ENCODE measurements at places on chromosomes 6 and 20.

- peak; percentile 92 for DNase-seq
Measured at GRCh38 chr20:56554869-56555268, 21.8 kb downstream of the FAM209B start.

DNA sequence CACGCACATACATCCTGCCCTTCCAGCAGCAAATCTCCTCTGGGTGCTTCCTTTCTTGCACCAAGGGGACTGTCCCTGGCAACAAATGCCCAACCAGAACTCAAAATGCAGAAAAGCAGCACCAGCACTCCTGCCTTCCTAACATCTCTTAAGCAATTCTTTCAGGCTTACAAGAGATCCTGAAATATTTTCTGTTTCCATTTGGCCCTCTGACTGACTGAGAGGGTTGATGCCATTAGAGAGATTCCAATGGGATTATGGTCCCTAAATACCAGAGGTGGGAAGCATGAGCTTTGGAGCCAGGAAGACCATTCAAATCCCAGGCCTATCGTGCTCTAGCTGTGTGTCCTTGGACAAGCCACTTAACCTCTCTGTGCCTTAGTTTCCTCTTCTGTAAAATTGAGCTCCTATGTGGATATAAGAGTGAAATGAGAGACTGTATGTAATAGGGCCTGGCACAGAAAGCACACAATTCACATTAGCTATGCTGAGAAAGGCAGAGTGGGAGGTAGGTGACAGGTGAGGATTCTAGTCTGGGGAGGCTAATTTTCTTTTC, 56.8 kb downstream of the PRDM1 start:
- peak; percentile 42 for DNase-seq

- peak; percentile 30 for DNase-seq
Measured at GRCh38 chr6:10719296-10719963, 3.4 kb upstream of the TMEM14C start.

GRCh38 chr6:131838051-131838450, 30.2 kb downstream of the ENPP1 start:
- DNase-seq, result no peak

DNA sequence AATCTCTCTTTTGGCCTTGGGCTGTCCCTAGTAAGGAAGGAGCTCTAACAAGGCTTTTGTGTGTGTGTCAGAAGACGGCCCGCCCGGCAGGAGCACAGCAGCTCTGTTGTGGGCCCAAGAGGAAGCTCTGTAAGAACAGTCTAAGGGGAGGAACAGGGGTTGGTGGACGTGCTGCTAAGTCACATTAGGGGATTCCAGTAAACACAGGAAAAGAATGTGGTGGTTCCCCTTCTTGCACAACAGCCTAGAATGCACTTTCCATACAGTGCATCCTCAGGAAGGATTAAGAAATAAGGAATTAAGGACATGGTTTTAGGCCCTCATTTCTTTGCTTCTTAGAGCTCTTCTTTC, 114.5 kb downstream of the RNF144B start:
- peak; percentile 98 for DNase-seq

- DNase-seq, result no peak
Measured at GRCh38 chr20:60048634-60049521, 90.7 kb downstream of the CDH26 start.

GRCh38 chr6:139496654-139497344, 122.4 kb upstream of the CITED2 start:
- no peak for DNase-seq

- DNase-seq, result no peak
Measured at GRCh38 chr20:13028001-13028400, 19.2 kb downstream of the SPTLC3 start.

Data from inflammatory macrophage treated with lipopolysaccharide for 4 hours (primary cell).